ENCODE measurements at places on chromosomes 12 and 14.

DNA sequence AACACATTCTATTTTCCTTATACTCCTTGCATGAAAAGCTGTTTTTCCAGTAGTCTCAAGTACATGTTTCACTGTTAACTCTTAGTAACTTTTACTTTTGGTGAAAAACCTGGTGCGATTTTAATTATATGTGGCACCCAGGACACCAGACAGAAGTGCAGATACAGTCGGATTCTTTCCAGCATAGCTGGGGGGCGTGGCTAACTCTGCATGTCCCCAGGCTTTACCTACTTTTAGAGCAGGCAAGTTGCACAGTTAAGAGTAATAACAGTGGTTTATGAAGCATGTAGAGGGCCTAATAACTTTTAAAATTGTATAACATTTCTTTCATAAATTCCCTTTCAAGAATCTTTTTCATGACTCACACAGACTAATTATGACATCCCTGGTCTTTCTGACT lies 70.7 kb downstream of the HSD17B6 start:
- DNase-seq, result peak; percentile 3

DNA sequence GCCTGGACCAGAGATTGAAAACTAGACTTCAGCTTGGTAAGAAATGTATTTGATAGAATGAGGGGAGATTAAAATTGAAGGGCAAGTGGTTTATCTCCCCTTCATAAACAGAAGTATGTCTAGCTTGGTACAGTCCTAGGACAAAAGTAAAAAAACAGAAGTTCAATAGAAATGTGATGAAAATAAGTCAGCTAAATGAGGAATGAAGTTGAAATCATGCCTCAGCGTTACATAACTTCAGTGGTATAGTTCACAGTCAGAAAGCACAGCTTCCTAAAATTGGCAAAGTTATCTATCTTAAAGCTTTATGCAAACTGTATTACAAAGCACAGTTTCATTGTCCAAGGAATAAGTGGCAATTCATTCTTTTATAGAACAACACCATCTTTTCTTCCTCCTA lies 90.2 kb upstream of the SYT10 start:
- DNase-seq, result no peak

DNA sequence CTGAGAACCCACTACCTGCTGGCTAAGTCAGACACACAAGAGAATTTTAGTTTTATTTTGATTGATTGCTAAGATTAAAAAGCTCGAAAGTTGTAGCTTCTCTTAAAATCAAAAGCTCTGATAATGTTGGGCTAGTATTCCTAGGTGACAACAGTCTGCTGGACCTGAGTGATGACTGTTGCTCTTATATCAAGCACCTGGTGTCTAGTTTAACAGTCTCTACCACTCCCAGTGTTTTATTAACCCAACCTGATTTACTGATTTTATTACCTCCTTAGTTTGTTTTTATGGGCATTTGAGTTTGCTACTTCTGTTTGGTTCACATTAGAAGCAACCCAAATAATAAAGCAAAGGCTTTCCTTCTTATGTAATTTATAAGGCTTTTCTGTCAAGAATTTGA lies 41.8 kb downstream of the ATP6V1D start:
- DNase-seq, result no peak

DNA sequence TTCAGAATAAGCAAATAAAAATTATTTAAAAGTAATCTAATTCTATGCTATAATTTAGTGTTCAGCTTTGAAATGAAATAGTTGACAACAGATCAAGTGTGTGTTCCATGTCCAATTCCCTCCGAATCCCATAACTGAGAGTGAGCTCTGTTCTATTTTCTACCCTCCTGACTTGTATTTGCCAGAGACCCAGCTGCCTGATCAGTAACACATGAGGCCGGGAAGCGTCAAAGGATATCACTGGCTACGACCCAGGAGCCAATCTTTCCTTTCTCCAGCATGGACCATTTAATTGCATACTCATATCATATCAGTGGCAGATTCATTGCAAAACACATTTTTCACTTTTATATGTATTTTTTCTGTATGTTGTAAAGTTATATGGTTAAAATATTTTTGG lies 108.8 kb upstream of the TSPAN8 start:
- no peak for DNase-seq

GRCh38 chr14:30443368-30444007 lies 115.5 kb upstream of the G2E3 start:
- peak; percentile 29 for DNase-seq

DNA sequence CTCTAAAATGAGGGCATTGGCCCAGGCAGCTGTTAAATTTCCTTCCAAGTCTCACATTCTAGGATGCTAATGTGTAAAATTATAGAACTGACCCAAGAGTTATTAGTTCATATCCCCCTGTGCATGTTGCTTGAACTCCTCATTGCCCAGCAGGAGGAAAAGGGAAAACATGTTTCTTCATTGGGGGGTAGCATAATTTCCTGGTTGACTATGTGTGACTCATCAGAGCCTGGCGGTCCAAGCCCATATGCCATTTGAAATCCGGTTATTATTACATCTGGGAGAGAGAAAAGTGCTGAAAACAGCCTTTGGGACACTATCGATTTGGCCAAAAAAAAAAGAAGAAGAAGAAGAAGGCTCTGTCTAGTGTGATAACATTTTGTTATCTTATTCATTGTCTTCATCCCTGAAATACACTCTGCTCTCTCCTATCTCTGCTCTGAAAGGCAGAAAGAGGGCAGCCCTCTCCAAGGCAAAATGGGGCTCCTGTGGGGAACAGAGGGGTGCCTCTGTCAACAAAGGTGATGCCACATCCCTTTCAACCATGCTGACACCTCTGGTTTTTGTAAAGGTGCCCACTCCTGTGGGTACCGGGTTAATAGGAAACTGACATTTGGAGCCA lies 114.2 kb downstream of the DAD1 start:
- peak; percentile 62 for DNase-seq

DNA sequence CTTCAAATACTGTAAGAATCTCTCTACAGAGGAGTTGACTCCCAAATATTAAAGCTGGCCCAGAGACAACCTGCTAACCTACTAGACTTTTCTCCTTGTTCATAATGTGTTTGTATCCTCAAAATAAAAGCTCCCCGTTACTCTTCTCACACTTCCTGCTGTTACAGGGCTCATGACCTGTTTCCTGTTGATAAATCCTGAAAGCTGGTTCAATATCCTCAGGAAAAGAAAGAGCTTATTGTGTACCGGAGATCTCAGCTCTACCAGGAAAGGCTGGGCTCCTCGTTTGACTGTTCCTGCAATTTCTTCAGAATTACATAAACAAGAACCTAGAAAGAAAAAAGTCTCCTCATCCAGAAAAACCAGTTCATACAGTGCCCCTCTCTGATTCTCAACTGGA lies 30.8 kb downstream of the CLEC1A start:
- DNase-seq, result no peak

GRCh38 chr12:80059102-80059501 lies 40.2 kb upstream of the OTOGL start:
- DNase-seq, result no peak

- DNase-seq, result no peak
These were observed 44.1 kb downstream of the SMIM41 start for GRCh38 chr12:52123487-52124186.

- DNase-seq, result no peak
These were observed 127.3 kb upstream of the SLC38A2 start for GRCh38 chr12:46499901-46500300.

DNA sequence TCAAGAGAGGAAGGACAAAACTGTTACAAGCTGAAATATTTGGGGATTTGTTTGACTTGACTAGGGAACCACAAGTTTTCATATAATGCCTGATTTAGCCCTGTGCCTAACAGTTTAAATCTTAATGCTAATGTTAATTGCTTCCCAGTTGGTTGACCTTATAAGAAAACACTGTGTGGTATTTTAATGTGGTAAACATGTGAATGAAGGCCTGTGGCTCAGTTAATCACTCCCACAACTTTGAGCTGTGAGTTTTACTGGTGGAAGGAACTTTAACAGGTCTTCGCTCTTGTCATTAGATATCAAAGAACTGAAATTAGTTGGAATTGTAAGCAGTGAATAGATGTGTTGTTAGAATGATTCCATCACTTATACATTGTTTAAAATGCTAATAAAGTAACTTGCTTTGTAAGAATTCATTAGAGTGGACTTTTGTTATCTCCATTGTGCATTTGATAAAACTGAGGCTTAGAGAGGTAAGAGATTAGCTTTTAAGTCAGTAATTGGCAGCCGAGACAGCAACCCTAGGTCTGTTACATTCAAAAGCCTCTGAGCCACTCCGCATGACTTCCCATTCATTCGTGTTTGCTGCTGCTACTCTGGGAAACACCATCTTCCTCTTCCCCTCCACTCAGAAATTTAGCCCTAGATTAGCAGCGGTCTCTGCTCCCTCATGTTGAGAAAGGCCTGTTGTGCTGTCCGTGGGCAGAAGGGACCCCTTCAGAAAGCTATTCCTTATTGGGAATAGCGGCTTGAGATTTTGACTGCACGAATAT lies 1.0 kb upstream of the TBK1 start:
- peak; percentile 21 for DNase-seq

DNA sequence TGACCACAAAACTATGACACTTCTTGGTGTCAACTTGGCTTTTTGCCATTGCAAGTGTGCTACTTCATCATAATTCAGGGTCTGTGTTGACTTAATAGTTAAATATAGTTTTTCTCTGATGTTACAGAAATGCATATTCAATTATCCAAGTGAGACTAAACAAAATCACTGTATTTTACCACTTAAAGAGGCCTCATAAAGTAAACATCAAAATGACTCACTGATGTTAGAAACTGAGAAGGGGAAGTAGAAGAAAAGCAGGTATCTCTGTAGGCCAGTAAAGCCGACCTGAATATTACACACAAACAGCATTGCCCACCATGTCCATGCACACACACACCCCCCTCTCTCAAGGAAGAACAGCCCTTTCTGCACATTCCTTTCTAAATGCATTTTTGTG lies 55.4 kb downstream of the RPAP3 start:
- peak; percentile 11 for DNase-seq

DNA sequence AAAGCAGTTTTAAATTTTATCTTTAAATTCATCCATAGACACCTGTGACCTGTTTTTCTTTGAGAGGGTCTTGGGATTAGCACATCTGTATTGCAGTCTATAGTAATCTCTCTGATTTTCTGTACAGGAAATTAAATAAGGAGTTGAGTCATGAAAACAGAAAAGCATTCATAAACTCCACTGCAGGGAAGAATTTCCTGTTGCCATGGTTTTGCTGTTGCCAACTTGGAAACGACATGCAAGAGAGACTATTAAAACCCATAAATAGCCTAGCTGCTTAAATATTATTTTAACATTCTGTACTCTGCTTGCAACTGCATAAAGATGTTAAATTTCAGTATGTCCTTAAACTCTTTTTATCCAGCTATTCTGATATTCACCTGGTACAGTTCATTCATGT lies 281.0 kb upstream of the RGS6 start:
- peak; percentile 91 for DNase-seq

- DNase-seq, result no peak
These were observed 67.2 kb upstream of the PLEKHG3 start for GRCh38 chr14:64636980-64637429.

- no peak for DNase-seq
These were observed 4.1 kb upstream of the PCNX4 start for GRCh38 chr14:60087668-60088067.

DNA sequence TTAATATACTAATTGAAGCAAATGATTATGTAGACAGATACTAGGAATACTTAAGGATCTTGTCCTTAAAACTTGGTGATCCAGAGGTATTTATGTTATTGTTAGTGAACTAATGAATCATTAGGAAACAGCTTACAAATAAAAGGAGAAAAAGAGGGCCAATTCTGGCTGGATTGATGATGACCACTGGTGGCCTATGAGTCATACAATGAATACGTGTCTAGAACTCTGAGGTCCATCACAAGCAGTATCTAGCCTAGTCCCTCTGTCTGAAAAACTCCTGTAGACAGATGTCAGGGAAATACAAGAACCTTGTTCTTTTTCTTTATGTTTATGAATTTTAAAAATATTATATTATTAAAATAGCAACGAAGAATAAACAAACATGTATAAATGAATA lies 51.7 kb upstream of the RTL1 start:
- DNase-seq, result peak; percentile 42

DNA sequence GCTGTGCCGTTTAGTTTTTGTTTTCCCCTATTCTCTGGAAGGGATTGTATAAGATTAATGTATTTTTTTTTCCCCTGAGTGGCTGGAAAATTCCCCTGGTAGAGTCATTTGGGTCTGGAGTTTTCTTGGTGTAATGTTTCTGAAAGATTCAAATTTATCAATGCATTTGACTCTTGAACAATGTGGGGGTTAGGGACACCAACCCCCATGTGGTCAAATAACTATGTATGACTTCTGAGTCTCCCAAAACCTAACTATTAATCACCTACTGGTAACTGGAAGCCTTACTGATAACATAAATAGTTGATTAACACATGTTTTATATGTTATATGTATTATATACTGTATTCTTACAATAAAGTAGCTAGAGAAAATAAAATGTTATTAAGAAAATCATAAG lies 220.1 kb upstream of the PDE3A start:
- no peak for DNase-seq

DNA sequence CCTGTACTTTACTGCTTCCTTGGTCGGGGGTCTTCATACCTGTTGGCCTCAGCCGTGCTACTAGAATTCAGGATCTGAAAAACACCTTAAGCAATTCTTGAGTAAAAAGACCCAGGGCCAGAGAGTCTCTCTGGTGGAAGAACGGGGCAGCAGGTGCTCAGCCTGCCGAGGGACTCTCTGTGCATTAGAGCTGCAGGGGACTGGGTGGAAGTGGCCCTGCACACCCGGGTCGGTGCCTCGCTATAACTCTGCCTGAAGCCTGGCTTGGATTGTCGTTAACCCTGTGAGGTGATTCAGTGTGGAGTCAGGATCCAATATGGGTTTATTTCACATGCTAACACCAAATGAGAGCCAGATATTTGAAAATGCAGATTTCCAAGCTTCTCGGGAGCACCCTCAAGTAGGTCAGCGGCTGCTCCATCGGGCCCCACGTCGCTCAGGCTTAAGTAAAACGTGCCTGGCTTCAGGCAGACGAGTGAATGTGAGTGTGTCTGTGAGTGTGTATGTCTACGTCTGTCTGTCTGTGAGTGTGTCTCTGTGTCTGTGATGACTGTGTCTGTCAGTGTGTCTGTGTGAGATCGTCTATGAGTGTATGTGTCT lies 35.1 kb upstream of the C14orf180 start:
- no peak for DNase-seq

GRCh38 chr14:54465654-54466053 lies 23.1 kb downstream of the GMFB start:
- DNase-seq, result no peak

Data from fibroblast of skin of right biceps (primary cell).